ENCODE measurements at places on chromosomes 3 and 15. TPM values are rescaled to one million over a fixed set of nuclear protein-coding genes. Genes with fewer than 3 reads are reported as not detected.

EXD1 gene
- not detected for total RNA-seq

WDR72 gene
- total RNA-seq = not detected

- no peak for DNase-seq
Observed at GRCh38 chr3:155431856-155432570, 138.5 kb upstream of the STRIT1 start.

GOLGA8J gene
- not detected for total RNA-seq

IQCF5 gene
- not detected for total RNA-seq

RASSF1 gene
- 36.6 TPM for total RNA-seq

DNA sequence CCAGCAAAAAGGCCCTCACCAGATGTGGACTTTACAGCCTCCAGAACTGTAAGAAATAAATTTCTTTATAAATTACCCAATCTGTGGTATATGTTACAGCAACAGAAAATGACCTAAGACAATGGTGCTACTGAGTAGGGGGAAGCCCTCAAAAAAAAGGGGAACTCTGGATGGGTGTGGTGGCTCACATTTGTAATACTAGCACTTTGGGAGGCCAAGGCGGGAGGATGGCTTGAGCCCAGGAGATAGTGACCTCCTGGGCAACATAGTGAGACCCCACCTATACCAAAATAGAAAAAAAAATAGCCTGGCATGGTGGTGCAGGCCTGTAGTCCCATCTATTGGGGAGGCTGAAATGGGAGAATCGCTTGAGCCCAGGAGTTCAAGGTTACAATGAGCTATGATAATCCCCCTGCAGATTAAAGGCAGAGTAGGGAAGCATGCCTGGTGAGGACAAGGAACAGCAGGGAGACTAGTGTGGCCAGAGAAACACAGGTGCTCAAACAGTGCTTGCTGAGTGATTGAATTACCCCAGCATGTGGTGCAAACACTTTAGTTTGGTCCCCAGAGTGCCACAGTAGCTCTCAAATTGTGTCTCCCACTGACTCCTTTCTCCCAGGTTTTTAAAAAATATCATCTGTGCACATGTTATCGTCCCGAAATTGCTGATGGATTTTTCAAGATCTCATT lies 13.9 kb upstream of the USP3 start:
- no peak for DNase-seq

GRCh38 chr3:57298041-57298440 lies 5.6 kb upstream of the ASB14 start:
- peak; percentile 40 for DNase-seq

DNA sequence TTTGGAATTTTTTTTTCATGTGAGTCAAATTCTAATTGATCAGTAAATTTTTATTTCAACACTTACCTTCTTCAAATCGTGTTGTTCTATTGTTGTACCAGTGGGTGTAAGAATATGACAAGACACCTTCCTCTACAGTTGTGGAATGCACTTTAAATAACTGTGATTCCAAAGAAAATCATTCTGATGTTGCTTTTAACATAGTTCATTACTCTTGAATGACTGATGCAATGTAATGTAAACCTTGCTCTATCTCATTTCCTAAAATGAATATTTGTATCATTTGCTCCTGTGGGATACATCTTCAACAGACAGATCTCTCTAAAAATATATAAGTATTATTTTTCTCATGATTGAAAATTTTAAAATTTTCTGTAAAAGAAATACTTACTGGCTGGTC lies 313.4 kb downstream of the RBMS3 start:
- DNase-seq = no peak

SENP8 gene
- total RNA-seq = 3.5 TPM

GRCh38 chr3:52150357-52150756 lies 3.9 kb downstream of the POC1A start:
- no peak for DNase-seq

DNA sequence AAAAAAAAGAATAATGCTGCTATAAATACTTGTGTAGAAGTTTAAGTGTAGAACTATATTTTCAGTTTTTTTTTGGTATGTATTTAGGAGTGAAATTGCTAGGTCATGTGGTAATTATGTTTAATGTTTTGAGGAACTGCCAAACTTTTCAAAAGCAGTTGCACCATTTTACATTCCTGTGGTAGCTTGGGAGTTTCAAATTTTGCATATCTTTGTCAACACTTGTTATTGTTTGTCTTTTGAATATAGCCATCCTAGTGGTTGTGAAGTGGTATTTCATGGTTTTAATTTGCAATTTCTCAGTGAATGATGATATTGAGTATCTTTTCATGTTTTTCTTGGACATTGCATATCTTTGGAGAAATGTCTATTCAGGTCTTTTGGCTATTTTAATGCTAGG lies 30.4 kb downstream of the SKIL start:
- DNase-seq = peak; percentile 24

- DNase-seq = no peak
Observed at GRCh38 chr3:150014782-150015181, 44.1 kb upstream of the PFN2 start.

DNA sequence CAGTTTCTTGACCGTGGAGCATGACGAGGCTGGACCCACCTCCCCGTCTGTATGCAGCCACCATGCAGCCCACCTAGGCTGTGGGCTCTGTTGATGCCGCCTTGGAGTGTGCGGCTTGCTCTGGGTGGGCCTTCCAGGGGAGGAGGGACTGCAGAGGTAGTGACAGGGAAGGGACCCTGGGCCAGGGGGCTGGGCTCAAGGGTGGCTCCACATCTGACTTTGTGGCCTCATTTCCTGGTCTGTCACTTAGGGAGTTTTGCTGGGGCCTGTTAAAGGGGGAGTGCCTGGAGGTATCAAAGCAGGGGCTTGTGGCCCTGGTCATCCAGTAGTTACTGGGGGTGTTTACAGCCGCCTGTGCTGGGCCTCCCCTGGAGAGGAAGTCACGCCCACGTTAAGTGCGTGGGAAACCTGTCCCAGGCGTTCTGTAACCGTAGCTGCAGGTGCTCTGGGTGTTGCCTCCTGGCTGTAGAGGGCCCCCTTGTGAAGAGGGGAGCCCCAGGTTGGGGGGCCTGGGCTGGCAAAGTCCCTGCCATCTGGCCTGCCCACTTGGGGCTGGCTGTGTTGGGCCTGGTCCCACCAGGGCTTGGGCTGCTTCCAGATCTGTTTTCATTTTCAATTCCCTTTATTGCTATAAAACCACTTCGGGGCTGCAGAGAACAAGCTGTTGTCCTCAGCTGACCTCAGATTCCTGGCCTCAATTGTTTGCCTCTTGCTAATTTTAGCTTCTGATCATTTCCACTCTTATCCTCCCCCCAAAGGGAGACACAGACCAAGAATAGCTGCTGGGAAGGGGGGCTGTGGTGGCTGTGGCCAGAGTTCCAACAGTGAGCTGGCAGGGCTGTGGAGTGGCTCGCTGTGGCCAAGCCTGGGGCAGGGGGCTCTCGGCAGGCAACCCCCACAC lies 26.5 kb downstream of the KLF13 start:
- DNase-seq = peak; percentile 81

DNA sequence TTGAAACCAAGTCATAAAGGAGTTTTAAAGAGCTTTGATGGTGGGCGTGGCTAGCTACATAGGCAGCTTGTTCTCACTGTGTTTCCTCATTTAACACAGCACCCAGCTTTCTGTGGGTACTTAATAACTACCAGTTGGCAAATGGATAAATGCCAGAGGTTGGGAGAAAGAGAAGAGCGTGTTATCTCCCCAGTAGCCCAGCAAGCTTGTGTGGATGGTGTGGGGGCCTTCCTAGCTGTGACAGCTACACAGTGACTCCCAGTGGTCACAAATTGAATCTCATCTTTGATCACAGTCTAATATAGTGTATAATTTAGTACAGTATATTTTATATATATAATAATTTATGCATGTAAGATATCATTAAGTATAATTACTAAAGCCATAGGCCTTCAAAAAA lies 984.1 kb downstream of the EPHA3 start:
- no peak for DNase-seq

TMEM108 gene
- total RNA-seq = not detected

GRCh38 chr3:53675022-53675697 lies 171.1 kb downstream of the CHDH start:
- no peak for DNase-seq

- DNase-seq = no peak
Observed at GRCh38 chr3:54339608-54340007, 217.3 kb downstream of the CACNA2D3 start.

DNA sequence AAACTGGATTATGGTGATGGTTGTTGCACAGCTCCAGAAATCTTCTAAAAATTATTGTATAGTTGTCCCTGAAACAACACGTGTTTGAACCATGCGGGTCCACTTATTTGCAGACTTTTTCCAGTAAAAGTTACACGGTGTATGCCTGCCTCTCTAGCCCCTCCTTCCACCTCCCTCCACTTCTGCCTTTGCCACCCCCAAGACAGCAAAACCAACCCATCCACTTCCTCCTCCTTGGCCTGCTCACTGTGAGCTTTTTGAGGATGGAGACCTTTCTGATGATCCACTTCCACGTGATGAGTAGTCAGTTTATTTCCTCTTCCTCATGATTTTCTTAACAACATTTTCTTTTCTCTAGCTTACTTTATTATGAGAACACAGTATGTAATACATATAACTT lies 5.4 kb downstream of the CYFIP1 start:
- no peak for DNase-seq

DNA sequence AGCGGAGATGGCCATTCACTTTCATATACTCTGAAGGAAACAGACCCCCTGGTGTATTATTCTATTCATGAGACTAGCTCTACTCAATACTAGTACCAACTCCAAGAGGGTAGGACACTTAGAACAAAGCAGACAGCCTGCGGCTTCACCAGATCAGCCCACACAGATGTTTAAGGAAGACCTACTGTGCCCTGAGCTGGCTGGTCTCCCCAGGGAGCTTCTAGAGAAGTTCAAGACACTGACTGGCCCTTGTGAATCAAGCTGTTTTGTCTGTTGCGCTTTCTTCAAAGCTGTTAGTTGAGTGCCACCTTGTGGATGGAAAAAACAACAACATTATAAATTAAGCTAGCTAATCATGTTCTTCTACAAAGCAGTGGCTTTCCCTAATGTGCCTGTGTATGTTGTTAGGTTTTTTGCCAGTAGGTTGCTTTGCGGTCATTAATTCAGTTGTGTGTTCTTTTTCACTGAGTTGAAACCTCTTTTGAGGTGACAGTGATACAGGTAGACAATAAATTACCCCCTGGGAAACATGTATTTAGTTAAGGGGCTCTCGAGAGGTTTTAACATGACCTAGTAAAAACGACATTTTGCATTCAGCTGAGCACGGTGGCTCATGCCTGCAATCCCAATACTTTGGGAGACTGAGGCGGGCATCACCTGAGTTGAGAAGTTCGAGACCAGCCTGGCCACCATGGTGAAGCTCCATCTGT lies 64.2 kb upstream of the MYZAP start:
- peak; percentile 78 for DNase-seq

CCRL2 gene
- total RNA-seq = not detected

- DNase-seq = peak; percentile 44
Observed at GRCh38 chr3:160486459-160486869, 36.9 kb upstream of the TRIM59 start.

CHRFAM7A gene
- not detected for total RNA-seq

- DNase-seq = no peak
Observed at GRCh38 chr3:66809595-66809958, 188.5 kb upstream of the KBTBD8 start.

ASB14 gene
- not detected for total RNA-seq

- no peak for DNase-seq
Observed at GRCh38 chr3:86416334-86416733, 574.6 kb downstream of the VGLL3 start.

CCR1 gene
- total RNA-seq = not detected

DNA sequence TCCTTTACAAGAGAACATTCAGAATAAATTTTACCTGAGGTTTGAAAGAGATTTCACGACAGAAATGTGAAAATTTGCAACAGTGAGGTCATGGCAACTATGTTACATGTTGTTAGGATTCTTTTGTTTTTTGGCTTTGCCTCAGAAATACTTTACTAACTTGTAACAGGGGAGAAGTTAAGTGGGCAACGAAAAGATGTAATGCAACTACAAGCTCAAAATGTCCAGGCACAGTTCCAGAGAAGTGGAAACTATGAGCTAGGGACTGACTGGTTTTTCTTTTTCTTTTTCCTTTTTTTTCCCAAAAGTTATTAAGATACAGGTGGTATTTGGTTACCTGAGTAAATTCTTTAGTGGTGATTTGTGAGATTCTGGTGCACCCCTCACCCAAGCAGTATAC lies 111.5 kb upstream of the PPP2R3A start:
- no peak for DNase-seq

- DNase-seq = no peak
Observed at GRCh38 chr3:100263583-100263982, 2.8 kb downstream of the TBC1D23 start.

DNA sequence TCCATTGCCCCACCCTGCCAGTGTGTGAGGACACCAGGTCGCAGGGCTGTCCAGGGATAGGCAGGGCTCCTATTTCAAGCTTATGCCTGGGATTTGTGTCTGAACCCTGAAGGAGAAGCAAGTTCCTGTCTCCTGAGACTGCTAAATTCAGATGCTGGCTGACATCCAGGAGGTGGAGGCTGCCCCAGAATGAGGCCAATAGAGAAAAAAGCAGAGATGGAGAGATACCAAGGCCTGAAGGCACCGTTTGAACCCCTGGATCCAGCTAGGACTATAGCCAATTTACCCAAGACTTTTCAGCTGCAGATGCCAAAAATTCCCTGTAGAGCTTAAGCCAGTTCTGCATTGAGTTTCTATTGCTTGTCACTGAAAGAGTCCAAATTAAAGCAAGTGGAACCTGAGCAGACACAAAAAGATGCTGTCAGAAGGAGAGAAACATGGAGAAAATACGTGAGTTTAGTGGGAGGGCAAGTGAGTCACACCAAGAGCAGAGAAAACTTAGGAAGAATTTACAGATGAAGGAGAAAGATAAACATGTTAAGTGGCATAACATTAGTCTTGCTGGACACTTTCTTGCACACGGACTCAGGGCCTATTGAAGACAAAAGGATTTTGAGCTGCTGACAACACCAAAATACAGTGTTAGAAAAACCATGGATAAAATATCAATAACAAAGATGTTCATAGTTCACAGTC lies 148.6 kb downstream of the CNTN3 start:
- peak; percentile 82 for DNase-seq

- no peak for DNase-seq
Observed at GRCh38 chr3:160796089-160796812, 40.2 kb downstream of the PPM1L start.

CLSTN2 gene
- not detected for total RNA-seq

ZNF502 gene
- total RNA-seq = not detected

DNA sequence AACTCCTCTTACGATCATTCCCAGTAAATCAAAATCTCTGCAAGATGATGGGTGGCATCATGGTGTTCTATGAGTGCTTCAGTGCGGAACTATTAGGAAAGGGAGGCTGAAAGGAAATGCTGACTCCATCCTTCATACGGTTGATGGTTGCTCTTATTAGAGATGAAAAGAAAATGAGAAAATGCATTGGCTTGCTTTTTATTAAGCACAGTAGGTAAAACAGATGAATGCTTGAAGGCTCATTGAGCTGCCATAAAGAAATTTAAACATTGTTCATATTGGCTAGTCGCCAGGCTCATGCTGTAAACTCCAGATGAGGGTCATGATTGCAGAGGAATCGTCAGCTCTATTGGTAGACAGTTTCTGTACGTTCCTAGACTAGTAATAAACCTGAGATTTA lies 115.8 kb downstream of the EPHA3 start:
- DNase-seq = no peak
